ENCODE measurements at places on chromosomes 2 and 18.

DNA sequence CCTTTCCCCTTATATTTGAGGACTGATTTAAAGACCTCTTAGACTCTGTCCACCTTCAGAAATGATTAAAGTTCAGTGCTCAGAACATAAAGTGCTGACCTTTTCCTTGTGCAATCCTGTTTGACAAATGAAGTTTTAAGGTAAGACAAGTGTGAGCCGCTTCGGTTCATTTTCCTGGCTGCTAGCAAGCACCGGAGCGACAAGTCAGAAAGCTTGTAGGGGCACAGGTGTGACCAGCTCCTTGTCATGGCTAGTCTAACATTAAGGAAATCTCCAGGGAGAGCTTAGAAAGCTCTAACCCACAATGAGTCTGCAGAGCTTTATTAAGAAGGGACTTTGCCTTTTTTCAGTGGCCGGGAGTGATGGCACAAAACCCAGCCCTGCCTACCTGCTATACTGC is 2.3 kb upstream of the NCKAP5 start:
- no peak for DNase-seq

DNA sequence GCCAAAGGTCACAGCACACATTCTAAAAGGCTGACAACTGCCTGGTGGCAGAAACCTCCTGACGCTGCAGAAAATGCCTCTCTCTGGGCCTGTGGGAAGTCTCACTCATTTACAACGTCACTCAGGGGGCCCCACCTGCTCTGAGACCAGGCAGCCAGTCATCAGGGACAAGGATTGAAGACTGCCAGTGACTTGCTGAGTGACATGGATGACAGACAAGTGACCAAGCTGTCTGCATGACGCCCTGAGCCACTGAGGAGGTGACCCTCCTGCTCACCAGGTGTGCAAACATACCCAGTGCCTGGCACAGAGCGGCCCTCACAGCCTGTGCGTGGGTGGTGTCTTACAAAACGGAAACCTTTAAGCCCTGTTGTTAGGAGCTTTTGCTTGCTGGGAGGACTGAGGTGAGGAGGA is 392.4 kb downstream of the TNS1 start:
- peak; percentile 38 for DNase-seq

DNA sequence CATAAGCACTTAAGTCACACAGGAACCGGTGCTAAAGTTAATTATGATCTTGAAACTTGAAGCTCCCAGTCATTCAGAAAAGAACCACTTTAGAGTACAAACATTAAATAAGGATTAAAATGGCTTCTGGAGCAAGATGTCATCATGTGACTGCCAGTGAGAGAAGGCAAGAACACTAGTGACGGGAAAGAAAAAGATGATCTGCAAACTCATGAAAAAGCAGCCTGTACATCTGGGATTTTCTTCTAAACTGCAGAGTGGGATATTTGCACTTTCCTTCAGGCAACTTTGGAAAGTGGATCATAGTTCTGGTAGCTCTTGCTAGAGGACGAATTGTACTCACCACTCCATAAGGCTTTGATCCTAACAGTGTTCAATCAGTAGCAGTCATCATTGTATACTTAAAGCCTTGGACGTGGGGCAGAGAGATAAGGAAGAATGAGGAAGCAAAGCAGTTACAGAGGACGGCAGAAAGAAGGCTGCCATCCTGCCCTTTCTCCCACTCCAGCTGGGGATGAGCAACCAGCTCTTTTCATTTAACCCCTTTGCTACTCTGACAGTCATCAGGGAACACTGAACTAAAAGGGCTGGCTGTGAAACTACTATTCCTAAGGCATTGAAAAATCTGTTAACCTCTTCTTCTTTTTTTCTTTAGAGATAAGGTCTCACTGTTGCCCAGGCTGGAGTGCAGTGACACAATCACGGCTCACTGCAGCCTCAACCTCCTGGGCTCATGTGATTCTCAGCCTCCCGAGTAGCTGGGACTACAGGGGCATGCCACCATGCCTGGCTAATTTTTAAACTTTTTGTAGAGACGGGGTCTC is 18.1 kb downstream of the ABHD3 start:
- no peak for DNase-seq

DNA sequence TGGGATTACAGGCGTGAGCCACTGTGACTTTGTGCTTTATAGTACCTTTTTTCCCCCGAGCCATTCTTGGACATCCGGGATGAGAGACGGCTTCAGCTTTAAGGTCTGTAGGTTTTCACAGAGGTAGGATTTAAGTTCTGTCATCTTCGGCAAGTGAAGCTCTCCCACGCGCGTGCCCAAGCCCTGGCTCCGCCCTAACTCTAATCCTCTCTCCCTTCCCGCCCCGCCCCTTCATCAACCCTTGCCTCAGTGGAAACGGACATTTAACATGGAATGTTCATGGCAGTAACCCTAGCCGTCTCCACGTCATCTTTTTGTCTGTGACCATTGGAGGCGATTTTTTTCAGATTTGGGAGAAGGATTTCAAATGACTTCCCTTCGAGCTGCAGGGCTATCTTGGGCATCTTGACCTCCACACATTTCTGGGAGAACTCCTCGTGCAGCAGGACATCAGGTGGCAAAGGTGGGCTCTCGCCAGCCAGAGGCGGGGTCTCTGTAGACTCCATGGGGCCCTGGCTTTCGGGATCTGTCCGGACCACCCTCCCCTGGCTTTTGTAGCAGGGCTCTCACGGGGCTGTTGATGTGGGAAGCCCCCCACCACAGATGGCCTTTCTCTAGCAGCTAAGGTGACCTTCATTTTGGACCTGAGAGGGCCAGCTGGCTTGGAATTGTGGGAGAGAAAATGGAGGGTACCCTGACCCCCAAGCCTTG is 6.8 kb downstream of the COLEC11 start:
- no peak for DNase-seq

GRCh38 chr2:118221536-118222272 is 133.4 kb downstream of the INSIG2 start:
- no peak for DNase-seq

DNA sequence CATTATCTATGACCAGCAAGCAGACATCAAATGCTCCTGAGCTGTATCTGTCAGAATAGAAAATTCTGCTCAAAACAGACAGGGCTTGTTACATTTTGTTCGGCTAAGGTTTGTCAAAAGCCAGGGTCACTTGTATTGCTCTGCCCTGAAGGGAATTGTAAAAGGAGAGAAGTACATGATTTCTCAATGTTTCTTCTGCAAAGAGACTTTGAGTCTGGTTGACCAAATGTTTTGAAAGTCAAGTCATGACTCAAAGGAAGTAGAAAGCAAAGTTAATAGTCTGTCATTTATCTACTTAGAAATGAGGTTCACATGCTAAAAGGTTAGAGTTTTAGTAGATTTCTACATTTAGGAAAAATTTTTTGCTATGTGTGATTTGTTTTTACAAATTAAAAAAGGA is 1624.1 kb upstream of the ZEB2 start:
- no peak for DNase-seq

GRCh38 chr2:48454504-48454903 is 75.5 kb upstream of the STON1 start:
- no peak for DNase-seq

- DNase-seq = no peak
These were observed 13.7 kb downstream of the GPR17 start for GRCh38 chr2:127659408-127660290.

GRCh38 chr2:66461664-66462500 is 27.0 kb downstream of the MEIS1 start:
- no peak for DNase-seq

- no peak for DNase-seq
These were observed 19.4 kb upstream of the TMX3 start for GRCh38 chr18:68734308-68734707.

- DNase-seq = no peak
These were observed 1.9 kb downstream of the SOS1 start for GRCh38 chr2:39118786-39119499.

DNA sequence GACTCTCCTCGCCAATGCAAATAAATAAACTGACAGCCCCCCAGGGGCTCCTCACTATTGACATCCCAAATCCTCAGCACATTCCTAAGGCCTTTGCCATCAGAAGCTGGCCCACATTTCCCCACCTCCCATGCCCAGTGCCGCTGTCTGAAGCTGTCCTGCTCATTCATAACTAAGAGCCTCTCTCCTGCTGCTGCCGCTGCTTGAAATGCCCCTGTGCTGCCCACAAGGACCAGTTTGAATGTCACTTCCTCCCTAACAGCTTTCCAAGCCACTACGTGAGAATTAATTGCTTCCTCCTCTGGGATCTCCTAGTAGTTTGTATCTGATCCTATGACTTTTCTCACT is 151.6 kb upstream of the CAPN13 start:
- DNase-seq = no peak

DNA sequence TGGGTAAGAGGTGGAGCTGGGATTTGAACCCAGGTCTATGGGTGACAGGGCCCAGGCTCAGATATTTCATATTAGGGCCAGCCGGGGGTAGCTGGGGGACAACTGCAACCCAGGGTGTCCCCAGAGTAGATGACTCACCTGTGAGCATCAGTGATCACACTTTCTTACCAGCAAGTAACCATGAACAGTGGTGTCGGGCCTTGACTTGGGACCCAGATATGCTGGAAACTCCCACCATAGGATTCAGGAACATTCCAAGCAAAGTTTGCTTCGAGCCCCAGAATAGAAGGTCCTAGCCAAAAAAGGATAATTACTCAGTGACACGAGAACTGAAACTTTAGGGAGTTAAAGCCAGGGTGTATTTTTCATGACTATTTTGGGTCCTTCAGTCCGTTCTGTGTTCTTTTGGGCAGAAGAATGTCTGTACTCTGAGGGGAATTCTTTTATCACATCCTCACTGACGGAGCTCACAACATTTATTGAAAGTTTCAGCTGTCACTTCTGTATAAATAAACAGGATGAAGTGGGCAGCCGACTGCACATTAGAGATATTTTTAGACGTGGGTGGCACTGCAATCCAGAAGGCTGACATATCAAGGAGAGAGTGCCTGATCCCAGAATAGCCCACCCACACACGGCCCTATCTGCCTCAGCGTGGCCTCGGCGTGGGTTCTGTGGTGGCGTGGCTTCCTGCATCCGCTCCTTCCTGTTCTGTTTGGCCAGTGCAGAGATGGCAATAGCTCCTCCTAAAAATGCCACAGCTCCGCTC is 45.6 kb downstream of the RAMP1 start:
- no peak for DNase-seq

- DNase-seq = no peak
These were observed 1160.5 kb upstream of the NXPH2 start for GRCh38 chr2:139940686-139941085.

DNA sequence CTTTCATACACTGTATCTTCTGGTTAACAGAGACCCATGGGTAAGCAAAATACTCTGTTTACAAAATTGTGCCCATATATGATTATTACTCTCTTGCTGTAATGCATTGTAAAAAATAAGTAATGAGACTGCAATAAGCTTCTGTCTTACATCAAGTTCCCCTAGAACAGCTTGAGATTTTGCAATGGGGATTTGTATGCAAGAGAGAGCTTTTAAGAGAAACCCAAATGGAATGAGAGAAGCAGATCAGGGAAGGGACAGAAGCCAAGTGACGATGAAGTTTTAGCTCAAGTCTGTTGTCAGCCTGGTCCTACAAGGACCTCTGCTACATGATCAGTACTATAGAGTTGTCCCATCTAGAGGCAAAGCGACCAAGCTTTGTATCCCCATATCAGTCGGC is 218.1 kb upstream of the VWC2L start:
- no peak for DNase-seq

- no peak for DNase-seq
These were observed 154.9 kb upstream of the EPHA4 start for GRCh38 chr2:221726894-221727513.

GRCh38 chr2:196750291-196750923 is 49.1 kb downstream of the GTF3C3 start:
- DNase-seq = no peak

DNA sequence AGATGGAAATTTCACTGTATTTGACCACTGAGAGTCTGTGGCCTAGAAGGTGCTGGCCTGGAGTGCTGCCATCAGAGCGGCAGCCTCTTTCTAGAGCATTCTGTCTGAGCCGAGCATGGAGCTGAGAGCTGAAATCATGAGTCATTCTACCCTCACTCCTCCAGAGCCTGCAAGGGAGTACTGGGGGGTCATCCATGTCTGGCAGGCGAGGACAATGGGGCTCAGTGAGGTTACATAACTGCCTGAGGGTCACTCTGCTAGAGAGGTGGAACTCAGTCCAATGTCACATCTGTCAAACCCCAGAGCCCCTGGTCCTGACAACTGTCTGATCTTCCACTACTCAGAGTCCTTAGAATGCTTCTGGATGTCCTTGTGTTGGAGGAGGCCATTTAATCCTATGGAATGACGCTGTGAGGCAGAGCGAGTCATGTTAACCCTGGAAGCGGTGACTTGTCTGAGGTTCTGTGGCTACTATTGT is 65.3 kb downstream of the HAUS1 start:
- DNase-seq = no peak

GRCh38 chr18:75915941-75916623 is 488.6 kb upstream of the SMIM21 start:
- DNase-seq = no peak

DNA sequence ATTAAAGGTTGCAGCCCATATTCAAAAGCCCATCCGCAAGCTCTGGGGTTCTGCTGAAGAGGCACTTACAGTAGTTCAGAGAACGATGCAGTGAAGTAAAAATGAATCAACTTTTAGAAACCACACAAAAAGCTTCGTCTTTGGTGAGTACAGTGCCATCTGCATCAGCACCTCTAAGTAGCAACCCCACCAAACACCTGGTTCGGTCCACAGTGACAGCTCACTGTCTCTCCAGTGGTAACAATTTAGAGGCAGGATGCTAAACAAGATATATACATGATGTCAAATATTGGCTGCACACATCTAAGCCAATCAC is 275.4 kb upstream of the TCF4 start:
- no peak for DNase-seq

GRCh38 chr2:88613921-88614320 is 13.3 kb downstream of the EIF2AK3 start:
- DNase-seq = no peak

GRCh38 chr2:217335341-217335966 is 475.6 kb upstream of the TNP1 start:
- no peak for DNase-seq

DNA sequence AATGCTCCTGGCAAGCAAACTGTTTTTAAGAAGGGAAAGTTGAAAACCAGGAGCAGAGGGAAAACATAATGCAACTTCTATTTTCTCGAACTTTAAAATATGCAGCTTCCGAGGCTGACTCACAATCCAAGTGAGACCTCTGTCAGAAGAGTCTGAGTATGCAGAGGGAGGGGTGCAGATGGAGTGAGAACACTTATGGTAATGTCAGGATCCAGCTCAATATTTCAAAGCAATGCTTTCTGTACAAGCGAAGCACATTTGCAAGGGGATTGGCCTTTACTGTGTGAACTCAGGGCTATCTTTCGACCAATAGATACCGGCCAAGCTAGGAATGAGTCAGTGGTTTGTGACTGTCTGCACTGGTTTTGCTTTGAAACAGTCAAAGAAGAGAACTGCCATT is 242.7 kb downstream of the CNTNAP5 start:
- no peak for DNase-seq

DNA sequence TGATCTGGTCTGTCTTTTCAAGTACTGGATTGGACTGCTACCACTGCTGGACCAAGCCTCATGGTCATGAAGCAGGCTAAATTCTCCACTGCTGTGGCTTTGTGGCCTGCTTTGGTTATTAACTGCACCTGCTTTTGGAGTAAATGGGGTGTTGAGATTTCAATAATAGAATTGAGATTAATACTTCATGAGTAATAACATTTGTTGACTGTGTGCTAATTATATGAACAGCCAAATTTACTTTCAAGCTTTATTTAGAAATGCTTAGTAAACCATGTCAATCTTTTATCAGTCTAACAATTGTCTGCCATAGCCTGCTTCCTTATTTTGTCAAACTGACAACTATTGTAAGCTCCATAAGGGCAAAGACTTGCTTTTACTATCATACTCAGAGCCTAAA is 27.4 kb upstream of the MTIF2 start:
- no peak for DNase-seq
